ENCODE measurements at places on chromosomes 12 and 14. TPM values are rescaled to one million over a fixed set of nuclear protein-coding genes. Genes with fewer than 3 reads are reported as not detected.

The IFNG-AS1 gene
- total RNA-seq: not detected

The CCDC88C gene
- total RNA-seq: 6.0 TPM

The CLEC9A gene
- total RNA-seq: not detected

The RPS6KA5 gene
- total RNA-seq: 4.4 TPM

The TPPP2 gene
- not detected for total RNA-seq

The ADCY4 gene
- not detected for total RNA-seq

The KCNH5 gene
- not detected for total RNA-seq

The ZNF385A gene
- total RNA-seq: 11.3 TPM

The TEX52 gene
- not detected for total RNA-seq

The SLC10A1 gene
- total RNA-seq: not detected

The KRT77 gene
- total RNA-seq: not detected
